ENCODE measurements at places on chromosomes 6 and 20.

DNA sequence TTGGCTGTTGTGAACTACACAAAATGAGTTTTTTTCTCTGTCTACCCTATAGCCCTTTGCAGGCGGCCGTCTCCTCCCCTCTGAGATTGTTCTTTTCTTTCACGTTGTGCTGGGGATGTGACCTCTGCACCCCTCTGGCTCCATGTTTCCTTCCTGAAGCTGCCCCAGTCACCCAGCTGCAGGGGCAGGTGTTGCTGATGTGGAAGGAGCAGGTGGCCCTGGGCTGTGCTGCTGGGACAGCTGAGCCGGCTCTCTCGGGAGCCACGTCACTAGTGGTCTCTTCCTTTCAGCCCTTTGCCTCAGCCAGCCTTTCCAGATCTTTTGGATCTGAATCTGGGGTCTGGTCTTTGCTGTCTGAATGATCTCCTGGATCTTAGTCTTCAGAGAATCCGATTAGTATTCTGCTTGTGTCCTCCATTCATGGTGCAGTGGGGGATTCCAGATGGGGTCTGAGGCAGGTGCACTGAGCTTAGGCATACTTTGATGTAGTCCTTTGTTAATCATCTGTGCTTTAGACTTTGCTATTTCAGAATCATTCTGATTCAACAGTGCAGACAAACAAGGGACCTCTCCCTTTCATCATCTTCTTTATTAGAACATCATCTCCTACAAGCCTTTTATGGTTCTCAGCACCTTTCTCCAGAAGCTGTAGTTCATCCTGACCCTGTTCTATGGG lies 31.4 kb downstream of the TMEM181 start:
- H3K4me3 ChIP-seq, result no peak overlapping the region
- peaks cover 10% of the 10 kb centered on the region for H3K4me1 ChIP-seq

GRCh38 chr20:5918856-5919625 lies 31.3 kb downstream of the TRMT6 start:
- no peak overlapping the region for H3K27ac ChIP-seq
- no peaks in the 10 kb centered on the region for H3K27me3 ChIP-seq
- H3K4me1 ChIP-seq, result no peaks in the 10 kb centered on the region
- no peak for DNase-seq
- H3K36me3 ChIP-seq, result no peaks in the 10 kb centered on the region

DNA sequence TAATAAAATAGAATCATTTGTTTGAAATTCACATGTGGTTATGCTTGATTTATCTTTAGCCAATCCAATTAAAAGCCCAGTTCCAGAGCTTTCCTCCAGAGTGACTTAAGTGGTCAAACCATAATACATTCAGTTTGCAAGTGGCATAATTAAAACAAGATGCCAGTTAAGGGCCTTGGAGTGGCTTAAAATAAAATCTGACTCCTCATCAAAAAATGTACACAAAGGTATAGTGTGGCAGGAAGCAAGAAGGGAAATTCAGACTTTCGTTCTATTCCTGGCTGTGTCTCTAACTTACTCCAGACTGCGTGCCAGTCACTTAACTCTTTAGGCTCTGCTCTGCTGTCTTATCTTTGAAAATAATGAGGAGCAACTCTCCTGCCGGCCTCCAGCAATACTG lies 251.3 kb upstream of the PRND start:
- H3K27me3 ChIP-seq, result no peaks in the 10 kb centered on the region
- H3K27ac ChIP-seq, result no peak overlapping the region
- H3K36me3 ChIP-seq, result no peaks in the 10 kb centered on the region
- H3K4me1 ChIP-seq, result no peaks in the 10 kb centered on the region

GRCh38 chr6:139271056-139271455 lies 20.7 kb downstream of the TXLNB start:
- DNase-seq, result no peak
- no peak overlapping the region for H3K4me3 ChIP-seq
- no peaks in the 10 kb centered on the region for H3K36me3 ChIP-seq
- H3K4me1 ChIP-seq, result no peaks in the 10 kb centered on the region

DNA sequence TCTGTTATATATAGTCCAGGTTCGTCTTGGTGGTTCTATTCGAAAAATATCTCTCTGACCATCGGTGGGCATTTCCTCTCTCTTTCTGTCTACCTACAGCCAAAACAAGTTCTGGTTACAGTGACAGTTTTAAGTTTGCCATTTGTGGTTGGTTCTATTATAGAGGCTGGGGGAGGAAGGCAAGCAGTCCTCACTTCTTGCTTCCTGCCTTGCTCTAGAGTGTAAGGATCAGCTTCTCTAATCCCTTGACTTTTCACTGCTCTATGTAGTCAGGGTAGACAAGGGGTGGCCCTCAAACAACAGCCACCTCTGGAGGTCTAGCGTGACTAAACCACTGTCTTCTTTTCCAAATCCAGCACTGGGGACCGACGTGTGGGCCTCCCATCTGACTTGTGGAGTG lies 16.1 kb downstream of the E2F3 start:
- no peak overlapping the region for H3K4me3 ChIP-seq
- no peak overlapping the region for H3K27ac ChIP-seq

GRCh38 chr6:63635215-63635587 lies 401 bp upstream of the PHF3 start:
- H3K36me3 ChIP-seq, result no peaks in the 10 kb centered on the region
- H3K4me1 ChIP-seq, result peaks cover 16% of the 10 kb centered on the region
- H3K4me3 ChIP-seq, result peak overlapping the region; percentile 83
- H3K27me3 ChIP-seq, result no peaks in the 10 kb centered on the region

DNA sequence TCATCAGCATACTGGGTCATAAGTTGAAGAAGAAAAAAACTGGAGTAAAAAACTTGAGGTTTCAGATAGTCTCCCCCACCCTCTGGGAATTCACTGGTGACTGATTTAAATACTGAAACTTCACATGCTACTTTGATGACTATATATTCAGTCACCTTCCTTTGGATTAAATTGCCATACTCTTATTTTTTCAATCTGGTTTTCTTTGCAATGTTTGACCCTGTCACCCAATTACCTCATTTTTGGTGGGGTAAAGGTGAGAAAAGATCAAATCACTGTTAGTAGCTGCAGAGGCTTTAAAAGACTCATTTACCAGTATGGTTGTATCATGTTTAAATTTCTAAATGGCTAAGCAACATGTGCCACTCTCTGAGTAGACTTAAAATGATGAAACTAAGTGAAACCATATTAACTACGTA lies 862.7 kb upstream of the FLRT3 start:
- DNase-seq, result no peak
- no peak overlapping the region for H3K4me3 ChIP-seq
- no peaks in the 10 kb centered on the region for H3K36me3 ChIP-seq

- DNase-seq, result no peak
- H3K27ac ChIP-seq, result no peak overlapping the region
- H3K4me3 ChIP-seq, result no peak overlapping the region
- H3K36me3 ChIP-seq, result no peaks in the 10 kb centered on the region
- peaks cover 16% of the 10 kb centered on the region for H3K4me1 ChIP-seq
Observed at GRCh38 chr6:36247693-36248092, 22.2 kb upstream of the PNPLA1 start.

- H3K27me3 ChIP-seq, result no peaks in the 10 kb centered on the region
- no peak overlapping the region for H3K27ac ChIP-seq
- DNase-seq, result no peak
- no peak overlapping the region for H3K4me3 ChIP-seq
- H3K4me1 ChIP-seq, result no peaks in the 10 kb centered on the region
Observed at GRCh38 chr20:53698371-53698978, 104.8 kb upstream of the ZNF217 start.

GRCh38 chr20:46890682-46891081 lies 4.0 kb upstream of the EYA2 start:
- H3K4me1 ChIP-seq, result peaks cover 2% of the 10 kb centered on the region
- no peak overlapping the region for H3K27ac ChIP-seq
- no peak overlapping the region for H3K4me3 ChIP-seq
- H3K27me3 ChIP-seq, result no peaks in the 10 kb centered on the region

Data from testis (tissue), 5 donors.